Activated T-helper 1 cell treated with anti-CD3 and anti-CD28 coated beads, Interleukin-2, amount 50 U/mL, for 16 hours (primary cell): ENCODE measurements at places on chromosomes 7 and 10.

GRCh38 chr10:72542396-72542815 is 83.5 kb downstream of the MICU1 start:
- no peak for DNase-seq

DNA sequence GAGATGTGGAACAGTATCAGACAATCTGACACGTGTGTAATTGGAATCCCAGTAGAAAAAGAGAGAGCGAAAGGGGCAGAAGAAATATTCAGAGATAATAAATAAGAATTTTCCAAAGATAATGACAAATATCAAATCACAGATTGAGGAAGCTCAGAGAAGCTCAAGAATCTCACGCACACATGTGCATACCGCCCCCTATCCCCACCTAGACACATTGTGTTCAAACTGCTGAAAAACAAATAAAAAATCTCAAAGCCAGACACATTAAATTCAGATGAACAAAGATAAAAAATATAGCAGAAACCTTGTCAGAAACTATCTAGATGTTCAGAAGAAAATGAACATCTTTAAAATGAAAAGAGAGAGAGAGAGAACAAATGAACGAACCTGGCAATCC is 17.2 kb downstream of the SFR1 start:
- DNase-seq: no peak

- DNase-seq: no peak
Measured at GRCh38 chr7:15687546-15688278, 1.2 kb upstream of the MEOX2 start.

DNA sequence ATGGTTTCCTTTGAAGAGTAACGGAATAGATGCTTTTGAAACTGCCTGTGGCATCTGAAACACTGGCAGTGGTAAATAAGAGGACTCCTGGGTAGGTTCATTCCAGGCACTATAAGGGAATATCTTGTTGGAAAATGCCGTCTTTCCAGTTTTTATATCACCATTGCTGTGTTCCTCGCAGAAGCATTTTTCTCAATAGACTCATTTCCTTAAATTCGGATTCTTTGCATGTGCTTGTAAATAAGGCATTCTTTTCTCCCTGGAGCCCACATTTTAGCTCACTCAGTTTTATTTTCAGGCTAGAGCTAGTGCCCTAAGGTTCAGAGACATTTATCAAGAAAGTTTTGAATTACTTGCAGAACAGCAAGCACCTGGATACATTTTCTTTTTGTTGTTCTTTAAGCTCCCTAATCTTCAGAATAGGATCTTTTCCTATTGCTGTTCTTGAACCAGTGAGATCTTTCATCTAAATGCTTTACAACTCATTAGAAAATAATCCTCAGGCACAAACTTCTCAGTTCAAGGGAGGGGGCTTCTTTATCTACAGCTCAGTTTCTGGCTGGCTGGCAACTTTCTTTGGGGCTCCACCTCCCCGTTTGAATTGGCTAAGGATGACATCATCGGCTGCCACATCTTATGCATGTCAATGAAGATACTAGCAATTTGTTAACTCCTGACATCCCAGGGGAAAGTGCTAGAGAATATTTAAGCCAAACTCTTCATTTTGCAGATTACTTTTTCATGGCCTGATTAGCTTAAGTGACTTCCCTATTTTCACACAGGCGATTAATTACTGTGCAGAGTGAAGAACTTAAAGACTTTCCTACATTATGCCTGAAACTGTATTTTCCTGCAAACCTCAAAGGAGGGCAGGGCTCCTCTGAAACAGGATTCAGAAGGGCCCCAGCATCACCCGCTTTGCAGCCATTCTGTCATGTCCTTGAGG is 133.7 kb upstream of the RSU1 start:
- no peak for DNase-seq

GRCh38 chr10:3076138-3076537 is 8.8 kb downstream of the PFKP start:
- no peak for DNase-seq

DNA sequence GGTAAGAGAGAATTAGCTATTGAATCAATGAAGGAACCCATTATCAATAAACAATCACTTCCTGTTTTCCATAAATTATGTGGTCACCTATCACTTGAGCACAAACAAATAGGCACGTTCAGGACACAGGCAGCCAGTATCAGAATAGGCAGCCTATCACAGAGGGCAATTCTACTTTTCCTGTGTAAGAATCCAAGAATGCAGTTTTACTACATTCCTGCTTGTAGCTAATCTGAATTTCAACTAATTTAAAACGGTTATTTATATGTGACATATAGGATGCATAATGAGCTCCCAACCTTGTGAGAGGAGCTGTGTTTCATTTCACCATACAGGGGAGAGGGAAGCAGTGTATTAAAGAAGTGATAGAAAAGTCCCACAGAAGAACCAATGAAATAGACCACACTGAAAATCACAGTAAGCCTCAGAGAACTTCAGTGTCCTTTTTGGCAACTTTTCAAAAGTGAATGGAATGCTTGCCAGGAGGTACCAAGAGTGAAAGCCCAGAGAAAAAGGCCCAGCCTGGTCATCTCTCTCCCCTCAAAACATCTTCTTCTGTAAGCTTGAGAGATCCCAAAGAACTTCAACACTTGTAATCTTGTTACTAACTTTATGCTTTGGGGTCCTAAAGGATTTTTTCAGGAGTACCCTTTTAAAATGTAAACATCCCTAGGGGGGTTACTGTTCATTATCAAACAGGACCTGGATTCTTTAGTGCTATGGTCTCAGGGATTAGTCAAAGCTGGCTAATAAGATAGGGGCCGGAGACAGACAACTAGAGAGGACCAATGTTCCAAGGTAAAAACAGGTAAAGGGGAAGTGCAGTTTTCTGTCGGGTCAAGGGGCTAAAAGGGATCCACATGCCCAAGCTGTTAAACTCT is 1.3 kb downstream of the IMMP2L start:
- no peak for DNase-seq

- DNase-seq: no peak
Measured at GRCh38 chr10:102678842-102679289, 34.6 kb downstream of the TRIM8 start.

- no peak for DNase-seq
Measured at GRCh38 chr10:45569471-45569870, 103.1 kb downstream of the ZFAND4 start.

- DNase-seq: no peak
Measured at GRCh38 chr10:89476150-89476549, 59.2 kb downstream of the SLC16A12 start.

GRCh38 chr10:4981722-4982471 is 18.7 kb downstream of the AKR1C1 start:
- no peak for DNase-seq

DNA sequence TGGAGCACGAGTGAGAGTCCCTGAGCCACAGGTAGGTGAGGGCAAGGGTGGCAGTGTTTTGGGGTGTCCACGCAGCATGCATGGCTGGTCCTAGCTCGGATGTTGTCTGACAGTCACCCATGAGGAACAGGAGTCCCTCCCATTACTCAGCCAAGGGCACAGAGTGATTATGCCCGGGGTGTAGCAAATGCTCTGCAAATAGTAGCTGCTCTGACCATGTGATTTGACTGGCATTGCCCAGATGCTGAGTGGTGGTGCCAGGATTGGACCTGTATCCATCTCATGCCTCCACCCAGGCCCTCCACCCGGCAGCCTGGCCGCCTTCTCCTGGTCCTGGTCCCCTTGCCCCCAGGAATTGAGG is 150.8 kb downstream of the GRK5 start:
- DNase-seq: no peak

DNA sequence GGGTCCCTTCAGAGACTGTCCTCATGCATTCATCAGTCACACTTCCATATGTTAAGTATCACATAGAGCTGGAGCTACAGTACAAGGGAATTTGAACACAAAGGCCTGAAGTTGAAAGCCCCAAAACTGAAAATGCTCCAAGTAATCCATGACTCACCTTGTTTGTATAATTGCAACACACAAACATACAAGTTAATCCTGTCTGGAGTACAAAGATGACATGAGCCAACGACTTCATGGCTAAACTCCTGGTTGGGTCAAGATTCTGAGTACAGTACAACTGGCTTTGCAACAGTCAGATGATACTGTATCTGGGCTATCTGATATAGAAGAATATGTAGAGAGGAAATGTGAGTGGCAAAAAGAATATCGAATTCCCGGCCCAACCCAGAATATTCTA is 73.1 kb upstream of the AASS start:
- DNase-seq: no peak

- no peak for DNase-seq
Measured at GRCh38 chr10:80066809-80067208, 11.7 kb upstream of the TMEM254 start.

DNA sequence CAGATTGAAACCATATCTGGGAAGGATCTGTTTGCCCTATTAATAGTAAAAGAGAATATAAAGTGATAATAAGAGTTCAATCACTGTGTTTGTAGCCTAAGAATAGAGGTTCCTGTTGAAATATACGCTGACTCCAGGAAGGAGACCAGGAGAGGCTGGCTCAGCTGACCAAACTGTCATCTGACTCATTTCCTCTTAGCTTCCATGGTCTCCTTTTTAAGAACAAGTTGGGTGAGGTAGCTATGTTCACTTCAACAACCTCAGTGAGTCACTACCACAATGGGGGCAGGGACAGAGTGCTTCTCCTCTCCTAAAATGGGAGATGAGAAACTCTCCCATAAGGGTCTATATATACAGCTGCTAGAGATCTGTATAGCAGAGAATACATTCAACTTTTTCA is 543.3 kb downstream of the CALN1 start:
- no peak for DNase-seq

GRCh38 chr7:29105191-29105590 is 41.1 kb downstream of the CPVL start:
- no peak for DNase-seq

- DNase-seq: peak; percentile 53
Measured at GRCh38 chr10:3852147-3852904, 67.3 kb upstream of the KLF6 start.

DNA sequence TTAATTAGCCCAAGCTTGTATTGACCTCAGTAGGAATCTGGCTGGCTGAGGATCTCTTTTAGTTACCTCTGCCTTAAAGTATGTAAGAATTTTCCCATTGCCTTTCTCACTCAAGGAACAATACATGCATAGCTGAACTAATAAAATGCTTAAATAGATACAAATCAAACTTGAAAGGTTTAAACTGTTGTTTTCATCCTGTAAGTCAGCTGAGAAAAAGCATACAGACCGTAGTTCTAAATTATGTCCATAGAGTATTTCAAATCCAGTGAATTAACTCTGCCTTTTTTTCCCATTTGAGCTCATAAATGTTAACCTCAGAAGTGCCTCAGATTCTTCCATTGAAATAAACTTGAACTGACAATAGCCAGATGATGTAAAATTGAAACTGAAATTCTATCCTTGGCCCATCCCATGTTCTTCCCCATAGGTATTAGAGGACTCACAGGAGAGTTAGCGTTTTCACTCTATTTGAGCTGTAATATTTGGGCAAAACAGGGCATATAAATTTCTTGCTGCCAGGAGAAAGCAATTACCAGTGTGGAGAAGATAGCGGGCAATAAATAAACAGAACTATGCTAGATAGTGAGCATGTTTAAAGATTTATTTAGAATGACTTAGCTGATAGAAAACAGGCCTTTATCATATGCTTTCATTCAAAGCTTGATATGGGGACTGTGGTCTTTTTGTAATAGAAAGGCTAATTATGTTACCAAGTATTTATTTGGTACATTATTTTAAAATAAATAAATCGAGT is 163.7 kb downstream of the WNT2 start:
- no peak for DNase-seq

DNA sequence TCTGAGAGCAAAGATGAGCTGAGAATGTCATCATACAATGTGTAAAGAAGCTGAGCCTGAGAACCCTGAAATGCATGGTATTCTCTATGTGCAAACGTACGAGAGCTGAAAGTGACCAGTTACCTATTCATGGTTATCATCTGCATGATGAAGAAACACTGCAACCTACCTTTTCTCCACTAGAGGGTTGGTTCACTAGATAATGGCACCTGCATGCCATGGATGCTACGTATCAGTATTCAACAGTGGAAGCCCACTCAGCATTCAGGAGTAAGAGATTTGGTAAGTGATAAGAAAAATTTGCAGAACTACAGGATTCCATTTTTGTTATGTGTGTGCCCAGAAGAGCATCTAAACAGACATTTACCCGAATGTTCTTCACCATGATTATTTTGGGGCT is 145.4 kb downstream of the PTPRN2 start:
- no peak for DNase-seq

DNA sequence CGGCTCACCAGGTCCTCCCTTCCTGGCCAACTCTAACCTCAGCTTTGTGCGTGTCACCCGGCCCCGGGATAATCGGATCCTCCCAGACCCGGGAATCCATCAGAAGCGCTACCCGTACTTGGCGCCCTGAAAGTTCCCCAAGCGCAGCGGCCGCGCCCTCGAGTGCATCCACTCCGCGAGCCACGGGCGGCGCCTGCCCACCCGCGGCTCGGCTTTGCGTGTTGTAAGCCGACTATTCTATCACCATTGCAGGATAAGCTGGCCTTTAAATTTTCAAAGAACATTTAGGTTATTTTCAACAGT is 35.7 kb upstream of the EBLN1 start:
- peak; percentile 26 for DNase-seq

DNA sequence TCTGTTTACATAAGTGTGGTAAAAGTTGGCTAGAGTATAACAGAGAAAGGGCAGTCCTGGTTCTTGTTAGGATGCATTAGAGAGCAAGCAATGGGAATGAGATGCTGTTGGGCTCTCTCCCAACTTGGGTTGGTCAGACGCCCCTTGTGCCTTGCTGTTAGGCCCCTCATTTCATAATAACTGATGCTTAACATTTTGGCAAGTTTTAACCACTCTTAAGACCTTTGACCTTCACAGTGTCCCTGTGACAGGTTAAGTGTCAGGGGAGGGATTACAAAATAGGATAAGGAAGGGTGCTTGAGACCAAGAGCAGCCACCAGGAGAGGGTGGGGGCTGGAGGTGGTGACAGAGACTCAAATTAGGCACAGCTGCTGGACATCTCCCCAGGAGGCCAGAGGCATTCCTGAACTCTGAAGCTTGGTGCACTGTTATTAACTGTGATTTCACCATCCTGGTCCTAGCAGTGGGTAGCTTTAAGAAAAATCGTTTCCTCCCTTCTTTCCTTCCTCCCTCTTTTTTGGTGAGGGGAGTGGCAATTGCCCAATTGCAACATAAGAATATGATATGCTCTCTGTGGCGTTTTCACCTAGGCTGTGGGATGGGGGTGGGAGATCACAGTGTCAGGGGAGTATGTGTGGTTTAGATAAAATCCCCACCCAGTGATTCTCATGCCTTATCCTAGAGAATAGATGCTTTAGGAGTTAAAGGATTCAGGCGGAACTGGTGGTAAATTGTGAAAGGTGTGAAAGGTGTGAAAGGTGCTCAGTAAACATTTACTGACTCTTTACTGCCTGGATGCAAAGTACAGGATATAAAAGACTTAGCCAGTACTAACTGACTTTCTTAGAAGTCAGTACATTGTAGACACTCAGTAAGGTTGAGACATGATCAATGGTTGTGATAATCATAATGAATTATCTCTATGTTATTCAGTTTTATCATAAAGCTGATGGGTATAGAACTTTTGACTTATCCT is 270.5 kb downstream of the BICC1 start:
- DNase-seq: no peak

DNA sequence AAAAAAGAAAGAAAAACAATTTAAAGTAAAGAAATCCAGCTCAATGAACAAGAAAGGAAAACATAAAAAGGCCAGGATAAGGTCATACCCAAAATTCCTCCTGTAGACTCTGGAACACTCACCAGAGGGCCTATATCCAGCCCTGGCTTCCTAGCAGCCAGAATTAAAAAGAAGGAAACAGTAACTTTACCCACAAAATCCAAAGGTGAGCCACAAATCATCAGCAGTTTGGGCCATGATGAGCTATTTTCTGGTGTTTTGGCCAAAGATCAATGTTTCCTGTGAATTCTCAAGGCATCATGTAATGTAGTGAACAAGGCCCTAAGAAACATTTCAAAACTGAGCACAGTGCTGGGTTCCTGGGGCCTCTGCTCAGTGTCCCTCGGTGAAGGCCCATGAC is 87.8 kb downstream of the LARP4B start:
- no peak for DNase-seq
